Activated effector memory CD4-positive, alpha-beta T cell treated with Interleukin-2 at 50 U/mL for 16 hours (primary cell): ENCODE measurements at places on chromosomes 12 and 14.

DNA sequence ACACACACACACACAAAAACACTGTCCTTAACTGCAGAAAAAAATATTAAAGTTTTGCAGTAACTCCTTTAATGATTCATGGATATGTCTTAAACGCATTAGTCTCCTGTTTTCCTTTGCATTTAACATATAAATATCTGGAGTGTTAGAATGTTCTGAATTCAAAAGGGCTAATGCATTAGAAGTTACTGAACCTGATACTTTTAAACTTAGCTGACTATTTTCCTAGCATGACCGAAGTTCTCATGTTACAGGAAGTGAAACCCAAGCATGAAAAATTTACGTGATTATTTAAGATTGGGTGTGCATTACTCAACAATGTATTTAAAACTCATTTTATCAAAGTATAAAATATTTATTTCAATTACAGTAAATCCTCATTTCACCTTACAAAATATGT is 791.2 kb downstream of the FLRT2 start:
- DNase-seq: no peak

DNA sequence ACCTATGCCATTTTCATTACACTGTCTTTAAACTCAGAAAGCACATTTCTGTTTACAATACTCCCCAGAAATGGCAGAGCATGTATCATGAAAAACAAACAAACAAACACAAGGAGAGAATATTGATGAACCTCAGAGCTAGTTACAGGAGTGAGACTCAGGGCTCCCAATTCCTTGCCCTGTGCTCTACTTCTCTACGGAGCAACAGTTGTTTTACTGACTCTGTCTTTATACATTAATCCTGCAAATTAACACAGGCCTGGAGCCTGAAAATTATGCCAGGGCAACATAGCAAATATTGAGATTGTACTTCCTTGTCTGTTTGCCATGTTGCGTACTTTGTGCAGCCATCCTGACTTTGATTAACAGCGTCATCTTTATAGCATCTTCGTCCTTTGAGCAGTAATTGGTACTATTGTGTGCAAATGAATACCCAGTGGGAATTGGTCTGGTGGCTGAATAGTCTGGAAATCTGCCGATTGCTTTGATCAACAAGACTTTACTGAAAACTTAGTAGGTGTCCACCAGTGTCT is 15.2 kb upstream of the AKAP6 start:
- no peak for DNase-seq

DNA sequence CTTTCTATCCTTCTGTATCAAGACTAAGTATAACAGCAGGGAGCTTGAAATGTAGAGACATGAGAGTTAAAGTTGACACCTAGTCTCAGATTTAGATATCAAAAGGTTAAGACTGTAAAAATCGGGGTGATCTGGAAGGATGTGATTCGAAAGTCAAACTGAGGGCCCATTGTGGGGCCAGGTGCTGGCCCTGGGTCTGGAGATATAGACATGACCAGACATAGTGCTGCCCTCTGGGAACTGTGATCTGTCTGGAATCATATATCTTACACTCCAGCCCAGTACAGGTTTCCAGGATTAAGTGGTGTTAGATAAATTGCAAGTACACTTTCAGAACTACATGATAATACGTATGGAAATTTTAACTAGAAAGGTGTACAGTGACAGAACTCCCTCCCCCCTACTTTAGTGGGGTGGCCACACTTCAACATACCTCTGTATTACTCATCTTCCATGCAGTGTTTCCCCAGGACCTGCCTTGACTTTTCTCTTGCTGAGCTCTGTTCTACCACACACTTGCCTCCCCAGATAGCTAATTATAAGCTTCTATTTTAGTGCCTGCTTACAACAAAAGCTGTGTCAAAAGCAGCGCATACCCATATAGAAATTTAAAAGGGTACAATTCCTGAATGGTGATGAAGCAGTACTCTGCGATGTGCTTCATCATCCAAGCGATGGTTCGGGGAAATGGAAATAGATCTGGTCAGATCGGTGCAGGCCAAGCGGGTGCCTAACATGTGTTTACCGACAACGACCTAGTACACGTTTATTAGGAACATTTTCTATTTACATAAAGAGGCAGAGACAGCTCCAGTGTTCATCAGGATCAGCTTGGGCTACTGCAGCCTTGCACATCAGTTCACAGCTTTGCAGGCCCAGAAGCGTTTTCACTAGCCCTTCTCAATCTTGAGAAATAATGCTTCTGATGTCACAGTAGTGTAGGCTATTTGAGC is 68.7 kb downstream of the ARF6 start:
- DNase-seq: no peak

- DNase-seq: no peak
Measured at GRCh38 chr12:39892146-39892545, 213.7 kb downstream of the SLC2A13 start.

GRCh38 chr14:61326847-61327246 is 5.5 kb downstream of the PRKCH start:
- DNase-seq: no peak
